ENCODE measurements at places on chromosomes 6 and 20. TPM values are rescaled to one million over a fixed set of nuclear protein-coding genes. Genes with fewer than 3 reads are reported as not detected.

DNA sequence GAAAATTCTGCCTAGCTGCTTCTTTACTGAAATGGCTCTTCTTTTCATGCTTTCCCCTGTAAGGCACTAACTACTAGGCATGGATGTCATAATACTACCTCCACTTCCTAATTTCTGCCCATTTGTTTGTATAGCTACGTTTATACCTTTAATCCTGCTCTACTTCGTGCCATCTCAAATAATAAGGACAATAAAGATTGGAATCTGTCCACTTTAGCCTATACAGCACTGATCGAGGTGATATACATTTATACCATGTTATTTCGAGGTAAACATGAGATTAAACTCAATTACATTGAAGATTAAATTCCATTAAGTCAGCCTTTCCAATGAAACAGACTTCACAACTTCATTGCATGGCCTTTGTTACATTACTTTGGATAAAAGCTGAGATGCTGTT is 390.6 kb upstream of the MARCKS start:
- DNase-seq: no peak

GRCh38 chr6:88734544-88734943 is 228.9 kb downstream of the RNGTT start:
- DNase-seq: no peak

DNA sequence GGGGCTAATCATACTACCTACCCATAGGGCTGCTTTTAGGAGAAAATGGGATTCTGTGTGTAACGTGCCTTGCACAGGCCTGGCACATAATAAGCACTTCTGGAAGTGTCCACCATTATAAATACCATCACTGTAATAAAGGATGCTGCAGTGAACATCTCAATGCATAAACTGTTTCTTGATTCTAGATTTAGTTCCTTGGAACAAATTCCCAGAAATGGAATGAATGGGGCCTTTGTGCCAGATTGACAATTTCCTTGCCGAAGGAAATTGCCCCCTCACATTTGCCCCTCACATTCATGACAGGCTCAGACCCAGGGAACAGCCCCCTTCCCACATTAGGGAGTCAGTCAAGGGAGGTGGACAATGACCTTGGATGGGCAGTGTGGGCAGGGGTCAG is 29.2 kb downstream of the BPIFB4 start:
- no peak for DNase-seq

DNA sequence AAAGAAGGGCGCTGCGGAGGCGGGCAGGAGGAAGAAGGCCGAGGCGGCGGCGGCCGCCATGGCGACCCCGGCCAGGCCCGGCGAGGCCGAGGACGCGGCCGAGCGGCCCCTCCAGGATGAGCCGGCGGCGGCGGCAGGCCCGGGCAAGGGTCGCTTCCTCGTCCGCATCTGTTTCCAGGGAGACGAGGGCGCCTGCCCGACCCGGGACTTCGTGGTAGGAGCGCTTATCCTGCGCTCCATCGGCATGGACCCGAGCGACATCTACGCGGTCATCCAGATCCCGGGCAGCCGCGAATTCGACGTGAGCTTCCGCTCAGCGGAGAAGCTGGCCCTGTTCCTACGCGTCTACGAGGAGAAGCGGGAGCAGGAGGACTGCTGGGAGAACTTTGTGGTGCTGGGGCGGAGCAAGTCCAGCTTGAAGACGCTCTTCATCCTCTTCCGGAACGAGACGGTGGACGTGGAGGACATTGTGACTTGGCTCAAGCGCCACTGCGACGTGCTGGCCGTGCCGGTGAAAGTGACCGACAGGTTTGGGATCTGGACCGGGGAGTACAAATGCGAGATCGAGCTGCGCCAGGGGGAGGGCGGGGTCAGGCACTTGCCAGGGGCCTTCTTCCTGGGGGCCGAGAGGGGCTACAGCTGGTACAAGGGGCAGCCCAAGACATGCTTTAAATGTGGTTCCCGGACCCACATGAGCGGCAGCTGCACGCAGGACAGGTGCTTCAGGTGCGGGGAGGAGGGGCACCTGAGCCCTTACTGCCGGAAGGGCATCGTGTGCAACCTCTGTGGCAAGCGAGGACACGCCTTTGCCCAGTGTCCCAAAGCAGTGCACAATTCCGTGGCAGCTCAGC is 780 bp downstream of the ZCCHC3 start:
- peak; percentile 57 for DNase-seq

DNA sequence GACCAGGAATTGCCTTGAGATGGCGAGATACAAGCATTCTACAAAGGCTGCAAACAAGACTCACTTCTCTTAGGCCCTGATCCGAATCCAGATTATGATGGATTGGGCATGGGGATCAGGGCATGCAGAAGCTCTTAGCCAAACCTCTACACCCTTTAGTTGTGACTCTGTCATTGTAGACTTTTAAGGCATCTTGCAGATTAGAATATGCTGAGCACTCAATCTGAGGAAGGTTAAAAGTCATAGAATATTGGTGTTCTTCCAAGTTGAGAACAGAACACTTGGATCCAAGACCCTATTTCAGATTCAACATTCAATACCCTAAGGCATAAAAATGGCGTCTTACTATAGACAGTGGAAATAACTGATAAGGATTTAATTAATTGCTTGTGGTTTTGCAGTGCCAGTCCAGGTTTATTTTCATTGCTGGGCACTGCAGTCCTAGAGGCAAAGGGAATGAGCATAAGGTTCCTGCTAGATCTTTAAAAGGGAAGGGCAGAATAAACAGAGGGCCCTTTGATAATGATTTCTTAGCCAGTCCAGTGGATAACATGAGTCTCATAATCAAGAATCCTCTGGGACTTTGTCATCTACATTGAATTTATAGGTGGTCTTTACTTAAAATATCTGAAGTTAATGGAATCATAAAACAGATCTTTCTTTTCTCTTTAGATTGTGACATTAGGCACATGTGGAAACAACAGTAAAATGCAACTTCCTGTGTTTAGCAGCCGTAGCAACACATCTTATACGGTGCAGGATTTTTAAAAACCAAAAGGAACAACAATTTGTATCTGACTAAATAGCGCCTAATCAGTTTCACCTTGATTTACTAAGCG is 17.6 kb downstream of the PHACTR2 start:
- DNase-seq: no peak

DNA sequence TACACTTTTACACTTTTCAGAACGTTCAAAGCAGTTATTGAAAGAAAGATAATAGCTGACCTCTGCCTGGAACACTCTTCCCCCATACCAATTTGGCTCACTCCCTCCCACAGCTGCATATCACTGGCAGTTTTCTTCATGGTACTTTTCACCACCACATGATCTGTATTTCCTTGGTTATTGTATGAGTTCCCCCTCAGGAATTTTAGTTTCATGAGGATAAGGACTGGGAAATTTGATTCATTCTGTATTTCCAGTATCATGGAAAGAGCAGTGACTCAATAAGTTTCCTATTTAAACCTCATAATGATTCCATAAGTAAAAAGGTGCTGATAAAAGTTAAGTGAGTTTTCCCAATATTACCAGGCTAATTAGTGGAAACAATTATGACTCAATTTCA is 16.0 kb downstream of the HTR1B start:
- DNase-seq: no peak

GRCh38 chr20:32333181-32333987 is 24.7 kb upstream of the ASXL1 start:
- DNase-seq: no peak

- peak; percentile 42 for DNase-seq
Observed at GRCh38 chr6:11322252-11322885, 89.9 kb upstream of the NEDD9 start.

GRCh38 chr6:37493661-37493995 is 6.1 kb downstream of the CCDC167 start:
- DNase-seq: no peak

- DNase-seq: no peak
Observed at GRCh38 chr6:157259443-157259842, 63.9 kb downstream of the TMEM242 start.

- DNase-seq: no peak
Observed at GRCh38 chr6:164523087-164523654, 786.2 kb downstream of the C6orf118 start.

GRCh38 chr6:36387440-36388303 is at the start of gene ETV7:
ETV7 (minus strand) TSS chr6:36387669; CDS start chr6:36387541, 128 bp downstream.
- DNase-seq: no peak

DNA sequence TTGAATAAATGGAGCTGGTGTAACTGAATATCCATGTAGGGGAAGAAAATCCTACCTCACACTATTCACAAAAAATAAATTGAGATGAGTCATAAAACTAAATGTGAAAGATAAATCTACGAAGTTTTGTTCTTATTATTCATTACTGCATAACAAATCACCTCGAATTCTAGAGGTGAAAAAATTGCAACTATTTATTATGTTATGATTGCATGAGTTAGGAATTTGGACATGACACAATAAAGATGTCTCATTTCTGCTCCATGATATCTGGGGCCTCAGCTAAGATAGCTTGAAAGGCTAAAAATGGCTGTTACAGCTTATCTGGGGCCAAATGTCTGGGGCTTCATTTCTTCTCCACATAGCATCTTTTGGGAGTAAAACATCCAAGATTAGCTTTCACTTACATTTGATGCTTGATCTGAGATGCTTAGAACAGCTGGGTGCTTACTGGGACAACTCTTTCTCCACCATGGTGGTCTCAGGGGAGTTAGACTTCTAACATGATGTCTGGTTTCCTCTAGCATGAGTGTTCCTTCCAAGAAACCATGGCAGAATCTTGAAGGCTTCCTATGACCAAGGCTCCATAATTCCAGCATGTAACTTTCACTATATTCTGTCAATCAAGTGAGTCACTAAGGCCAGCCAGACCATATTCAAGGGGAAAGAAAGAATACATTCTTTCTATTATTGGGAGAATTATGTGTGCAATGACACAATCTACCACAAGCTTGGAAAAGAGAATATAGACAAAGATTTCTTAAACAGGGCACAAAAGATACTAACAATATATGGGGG is 30.1 kb downstream of the OR2B6 start:
- DNase-seq: no peak

- no peak for DNase-seq
Observed at GRCh38 chr6:12760911-12761310, 44.3 kb downstream of the PHACTR1 start.

DNA sequence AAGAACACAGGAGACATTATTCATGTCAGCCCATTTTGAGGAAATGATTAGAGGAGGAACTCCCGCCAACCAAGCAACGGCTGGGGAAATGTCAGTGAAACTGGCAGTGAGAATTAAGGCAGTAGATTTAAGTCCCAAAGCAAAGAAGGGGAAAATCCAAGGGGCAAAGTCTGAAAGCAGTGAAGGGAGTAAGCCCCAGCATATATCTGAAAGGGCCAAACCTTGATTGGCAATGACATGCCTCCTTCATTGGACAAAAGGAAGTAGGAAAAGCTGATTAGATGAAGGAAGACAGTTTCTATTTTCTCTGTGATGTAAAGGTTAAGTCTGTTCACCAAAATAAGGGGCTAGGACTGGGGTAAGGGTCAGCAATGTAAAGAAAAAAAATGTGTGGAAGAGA is 190.3 kb downstream of the RNF144B start:
- no peak for DNase-seq

- no peak for DNase-seq
Observed at GRCh38 chr6:74519163-74519562, 686.7 kb downstream of the COL12A1 start.

GRCh38 chr6:42269974-42270510 is 52.4 kb upstream of the MRPS10 start:
- DNase-seq: no peak

GRCh38 chr20:50145566-50145965 is 8.0 kb downstream of the PEDS1 start:
- DNase-seq: no peak

GRCh38 chr20:44036441-44036840 is 121.8 kb downstream of the TOX2 start:
- no peak for DNase-seq

DNA sequence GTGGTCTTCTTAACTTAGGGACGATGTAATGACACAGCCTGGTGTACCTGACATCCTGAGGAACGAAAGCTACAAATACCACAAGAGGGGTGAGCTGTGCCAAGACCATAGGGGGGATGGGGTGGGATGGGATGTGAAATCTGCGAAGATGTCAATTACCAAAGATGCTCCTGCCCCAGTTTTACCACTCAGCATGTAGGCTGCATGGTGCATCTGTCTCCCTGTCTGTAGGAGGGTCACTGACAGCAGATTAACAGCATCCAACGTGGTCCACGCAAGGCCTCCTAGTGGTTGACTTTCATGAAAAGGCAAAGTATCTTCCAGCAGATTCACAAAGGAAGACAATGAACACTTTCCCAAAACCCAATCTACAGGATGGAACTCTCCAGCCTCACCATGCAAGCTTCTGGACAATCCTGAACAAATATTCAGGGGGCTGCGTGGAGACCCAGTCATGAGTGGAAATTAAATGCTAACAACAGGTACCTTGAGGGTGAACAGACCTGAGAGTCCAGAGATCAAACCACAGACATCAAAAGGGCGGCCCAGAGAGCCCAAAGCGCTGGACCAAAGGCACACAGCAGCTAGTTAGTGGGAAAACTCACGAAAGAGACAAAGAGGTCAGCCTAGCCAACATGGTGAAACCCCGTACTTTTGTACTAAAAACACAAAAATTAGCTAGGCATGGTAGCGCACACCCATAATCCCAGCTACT is 44.4 kb downstream of the ZMYND8 start:
- no peak for DNase-seq

GRCh38 chr6:52362443-52363227 is 684 bp downstream of the PAQR8 start:
- peak; percentile 5 for DNase-seq

GRCh38 chr6:34234667-34235306 is 1.9 kb upstream of the HMGA1 start:
- no peak for DNase-seq

- no peak for DNase-seq
Observed at GRCh38 chr6:157211603-157212455, 111.5 kb downstream of the TMEM242 start.

DNA sequence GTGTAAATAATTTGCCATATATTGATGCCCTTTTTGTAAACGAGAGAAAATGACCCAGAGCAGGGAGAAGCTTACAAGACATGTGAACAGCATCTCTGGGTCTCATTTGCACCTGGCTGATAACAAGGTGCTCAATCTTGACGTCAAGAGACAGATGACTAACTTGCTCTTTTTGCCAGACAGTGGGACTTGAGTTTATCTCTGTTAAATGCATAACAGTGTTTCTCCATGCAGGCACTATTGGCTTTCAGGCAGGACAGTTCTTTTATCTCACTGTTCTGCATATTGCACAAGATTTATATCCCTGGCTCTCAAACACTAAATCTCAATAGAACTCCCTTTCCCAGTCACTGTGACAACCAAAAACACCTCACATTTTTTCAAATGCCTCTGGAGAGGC is 56.4 kb downstream of the RFX6 start:
- DNase-seq: no peak

The BANF2 gene
- total RNA-seq: not detected

The LCA5 gene
- 5.4 TPM for total RNA-seq

The MEI4 gene
- total RNA-seq: not detected

The CCN6 gene
- not detected for total RNA-seq

The DCDC2 gene
- 4.2 TPM for total RNA-seq

The FAM217A gene
- total RNA-seq: not detected

The TSPO2 gene
- not detected for total RNA-seq

The PPP1R3D gene
- 9.9 TPM for total RNA-seq

The TTK gene
- 28.7 TPM for total RNA-seq

The RPP21 gene
- total RNA-seq: 72.5 TPM

The PPP1R14C gene
- total RNA-seq: 9.8 TPM

The F13A1 gene
- total RNA-seq: not detected

The PMEPA1 gene
- 177 TPM for total RNA-seq

The EPPIN gene
- not detected for total RNA-seq

The PEX7 gene
- 5.6 TPM for total RNA-seq

The CD93 gene
- 0.07 TPM for total RNA-seq

Data from PC-9 (cell line).